HCEC 1CT (cell line): ENCODE measurements at places on chromosomes 11 and 22.

DNA sequence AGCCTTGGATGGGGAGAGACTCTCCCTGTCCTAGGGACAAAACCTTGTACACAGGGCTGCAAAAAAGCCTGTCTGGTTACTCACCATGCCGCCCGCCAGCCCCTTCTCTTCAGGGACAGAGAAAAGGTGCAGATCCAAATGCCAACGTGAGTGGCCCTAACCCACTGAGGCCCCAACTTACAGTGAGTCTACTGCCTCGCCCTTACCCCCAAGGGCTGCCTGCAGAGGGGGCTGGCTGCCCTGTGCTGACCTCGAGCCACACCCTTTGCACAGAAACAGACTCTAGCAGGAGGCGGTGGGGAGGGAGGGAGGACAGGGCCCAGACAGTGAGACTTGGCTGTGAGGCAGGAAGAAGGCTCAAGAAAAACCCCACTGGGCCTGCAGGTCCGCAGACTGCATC, 13.6 kb upstream of the CHST1 start:
- no peak for DNase-seq

DNA sequence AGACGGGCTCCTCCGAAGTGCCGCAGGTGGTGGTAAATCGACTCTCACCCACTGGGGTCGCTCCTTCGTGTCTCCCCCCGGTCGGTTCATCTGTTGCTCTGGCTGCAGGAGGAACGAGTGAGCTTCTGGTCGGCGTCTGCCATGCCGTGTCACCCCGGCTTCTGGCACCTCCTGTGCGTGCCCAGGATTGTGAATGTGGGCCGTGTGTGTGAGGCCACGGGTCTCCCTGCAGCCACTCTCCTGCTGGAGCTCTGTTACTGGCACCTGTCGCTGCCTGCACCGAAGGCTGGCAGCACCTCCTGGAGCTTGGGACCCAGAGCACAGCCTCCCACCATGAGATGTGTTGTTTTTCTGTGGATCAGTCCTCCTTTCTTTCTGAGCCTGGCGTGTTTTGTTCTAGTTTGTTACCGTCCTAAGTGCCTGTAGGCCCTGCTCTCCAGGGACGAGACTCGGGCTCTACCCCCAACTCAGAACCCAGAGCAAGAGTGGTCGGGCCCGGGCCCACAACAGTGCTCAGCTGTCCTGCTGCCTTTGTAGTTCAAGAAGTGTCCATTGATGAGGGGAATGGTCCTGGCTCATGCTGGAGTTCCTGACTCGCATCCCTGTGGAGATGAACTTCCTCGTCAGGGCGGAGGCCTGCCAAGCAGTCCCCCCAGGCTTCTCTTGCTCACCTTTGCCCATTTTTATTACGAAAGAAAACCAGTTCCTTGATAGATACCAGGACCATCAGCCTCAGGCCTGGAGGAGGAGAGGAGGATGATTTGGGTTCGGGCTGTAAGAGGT, 66.6 kb downstream of the MED15 start:
- no peak for DNase-seq

- DNase-seq = no peak
Observed at GRCh38 chr11:43933608-43934551, 8.6 kb upstream of the C11orf96 start.

- DNase-seq = no peak
Observed at GRCh38 chr11:11620921-11621572, 758 bp downstream of the GALNT18 start.

GRCh38 chr22:45843986-45844385, 133.0 kb downstream of the WNT7B start:
- DNase-seq = no peak
